ENCODE measurements at places on chromosomes 7 and 10. TPM values are rescaled to one million over a fixed set of nuclear protein-coding genes. Genes with fewer than 3 reads are reported as not detected.

OR6V1 gene
- not detected for total RNA-seq

NXPH1 gene
- total RNA-seq = not detected

SPDYE11 gene
- total RNA-seq = not detected

MRLN gene
- total RNA-seq = not detected

RELN gene
- total RNA-seq = 0.03 TPM

CACNB2 gene
- not detected for total RNA-seq

HTRA1 gene
- total RNA-seq = 64.7 TPM

AZGP1 gene
- not detected for total RNA-seq

AUTS2 gene
- total RNA-seq = 5.3 TPM

ANKRD61 gene
- 0.50 TPM for total RNA-seq

CPA2 gene
- total RNA-seq = not detected

RBAK gene
- 7.1 TPM for total RNA-seq

SYT15 gene
- 2.8 TPM for total RNA-seq

KCND2 gene
- not detected for total RNA-seq

CNTNAP2 gene
- total RNA-seq = 0.06 TPM

STK31 gene
- total RNA-seq = 0.43 TPM

OR2A42 gene
- total RNA-seq = not detected

COMMD3 gene
- total RNA-seq = 47.8 TPM

MPP7 gene
- 0.15 TPM for total RNA-seq

CCL26 gene
- 7.8 TPM for total RNA-seq

RBM20 gene
- total RNA-seq = 1.1 TPM

ZNF488 gene
- total RNA-seq = 15.0 TPM

SMNDC1 gene
- 45.2 TPM for total RNA-seq

ZNHIT1 gene
- 74.0 TPM for total RNA-seq

CCDC172 gene
- total RNA-seq = not detected

PRKAG2 gene
- total RNA-seq = 41.5 TPM

CPVL gene
- not detected for total RNA-seq

RNF32 gene
- total RNA-seq = 1.2 TPM

MOGAT3 gene
- not detected for total RNA-seq

NUTM2B gene
- 0.50 TPM for total RNA-seq

TEX36 gene
- not detected for total RNA-seq

CREB5 gene
- total RNA-seq = 4.8 TPM

TRIM50 gene
- total RNA-seq = not detected

PTPN12 gene
- total RNA-seq = 61.8 TPM

CALHM3 gene
- total RNA-seq = 0.45 TPM

EGR2 gene
- total RNA-seq = 0.86 TPM

FAM25G gene
- not detected for total RNA-seq

TAS2R41 gene
- total RNA-seq = not detected

ZFYVE27 gene
- 27.7 TPM for total RNA-seq

GBX1 gene
- not detected for total RNA-seq

CASD1 gene
- 13.9 TPM for total RNA-seq
